Purkinje cell (primary cell): ENCODE measurements at places on chromosomes 7 and 10. TPM values are rescaled to one million over a fixed set of nuclear protein-coding genes. Genes with fewer than 3 reads are reported as not detected.

SCD gene
- 18.9 and 20.9 TPM in 2 replicates for polyA plus RNA-seq

PPP1R17 gene
- 814 and 845 TPM in 2 replicates for polyA plus RNA-seq

HABP2 gene
- polyA plus RNA-seq: not detected in 2 replicates

GARIN1A gene
- 0.17 TPM in 1 of 2 replicates, not detected in the other for polyA plus RNA-seq

GHRHR gene
- not detected in 2 replicates for polyA plus RNA-seq

MYL10 gene
- polyA plus RNA-seq: not detected in 2 replicates

ASB10 gene
- not detected in 2 replicates for polyA plus RNA-seq

CUEDC2 gene
- polyA plus RNA-seq: 42.7 and 48.3 TPM in 2 replicates

SPDYE9 gene
- polyA plus RNA-seq: 1.4 and 2.2 TPM in 2 replicates

ALOX5 gene
- polyA plus RNA-seq: 0.27 TPM in 1 of 2 replicates, not detected in the other

NKX2-3 gene
- not detected in 2 replicates for polyA plus RNA-seq

OPN1SW gene
- 0.97 and 2.2 TPM in 2 replicates for polyA plus RNA-seq

SEPHS1 gene
- 11.4 and 13.6 TPM in 2 replicates for polyA plus RNA-seq

DEPP1 gene
- polyA plus RNA-seq: 9.9 and 16.9 TPM in 2 replicates

CCDC71L gene
- 0.22 TPM in 1 of 2 replicates, not detected in the other for polyA plus RNA-seq

FFAR4 gene
- not detected in 2 replicates for polyA plus RNA-seq

RNF133 gene
- polyA plus RNA-seq: not detected in 2 replicates

ETV1 gene
- polyA plus RNA-seq: 19.4 and 25.4 TPM in 2 replicates

KIAA1549 gene
- 1.0 TPM in 1 of 2 replicates, not detected in the other for polyA plus RNA-seq

MRLN gene
- 5.6 and 25.2 TPM in 2 replicates for polyA plus RNA-seq

STX1A gene
- 0.49 and 21.7 TPM in 2 replicates for polyA plus RNA-seq

GIMAP7 gene
- 0.25 and 1.0 TPM in 2 replicates for polyA plus RNA-seq

JMJD1C gene
- 123 and 129 TPM in 2 replicates for polyA plus RNA-seq

TUBB8 gene
- polyA plus RNA-seq: not detected in 2 replicates

NANOS1 gene
- 1.4 and 1.6 TPM in 2 replicates for polyA plus RNA-seq

UTF1 gene
- polyA plus RNA-seq: not detected in 2 replicates

WNT8B gene
- not detected in 2 replicates for polyA plus RNA-seq

GRID2IP gene
- polyA plus RNA-seq: 1.2 and 1.7 TPM in 2 replicates

FAM25A gene
- polyA plus RNA-seq: not detected in 2 replicates

ABCC2 gene
- 0.31 TPM in 1 of 2 replicates, not detected in the other for polyA plus RNA-seq

CYP2C8 gene
- polyA plus RNA-seq: 6.0 and 6.8 TPM in 2 replicates

FANK1 gene
- polyA plus RNA-seq: 0.70 and 4.2 TPM in 2 replicates

KIF11 gene
- 0.75 and 1.0 TPM in 2 replicates for polyA plus RNA-seq

AKR1C4 gene
- polyA plus RNA-seq: not detected in 2 replicates

STEAP2 gene
- 195 and 201 TPM in 2 replicates for polyA plus RNA-seq

FGL2 gene
- 699 and 739 TPM in 2 replicates for polyA plus RNA-seq

TUBAL3 gene
- polyA plus RNA-seq: not detected in 2 replicates

DLG5 gene
- 0.12 TPM in 1 of 2 replicates, not detected in the other for polyA plus RNA-seq

TSPAN12 gene
- polyA plus RNA-seq: 6.7 and 9.2 TPM in 2 replicates

TBX20 gene
- polyA plus RNA-seq: not detected in 2 replicates

SLC26A5 gene
- not detected in 2 replicates for polyA plus RNA-seq

UNC5B gene
- 0.77 and 1.1 TPM in 2 replicates for polyA plus RNA-seq

TAS2R38 gene
- not detected in 2 replicates for polyA plus RNA-seq

TSPAN15 gene
- 0.14 and 0.23 TPM in 2 replicates for polyA plus RNA-seq

KLF14 gene
- not detected in 2 replicates for polyA plus RNA-seq

AOAH gene
- 1.8 and 6.5 TPM in 2 replicates for polyA plus RNA-seq

PDCD11 gene
- polyA plus RNA-seq: 6.7 and 10.1 TPM in 2 replicates

GIMAP1 gene
- polyA plus RNA-seq: not detected in 2 replicates

WDFY4 gene
- not detected in 2 replicates for polyA plus RNA-seq

CPN1 gene
- polyA plus RNA-seq: not detected in 2 replicates

FAM241B gene
- 18.0 and 24.0 TPM in 2 replicates for polyA plus RNA-seq

LRRC72 gene
- polyA plus RNA-seq: not detected in 2 replicates

FAM25G gene
- polyA plus RNA-seq: not detected in 2 replicates

HHEX gene
- polyA plus RNA-seq: 1.2 TPM in 1 of 2 replicates, not detected in the other

PRLHR gene
- not detected in 2 replicates for polyA plus RNA-seq
